ENCODE measurements at places on chromosomes 5 and 9.

GRCh38 chr5:35009019-35009418, 38.7 kb downstream of the AGXT2 start:
- no peak for DNase-seq

- no peak for DNase-seq
These were observed 47.5 kb downstream of the SLC22A5 start for GRCh38 chr5:132417010-132417439.

DNA sequence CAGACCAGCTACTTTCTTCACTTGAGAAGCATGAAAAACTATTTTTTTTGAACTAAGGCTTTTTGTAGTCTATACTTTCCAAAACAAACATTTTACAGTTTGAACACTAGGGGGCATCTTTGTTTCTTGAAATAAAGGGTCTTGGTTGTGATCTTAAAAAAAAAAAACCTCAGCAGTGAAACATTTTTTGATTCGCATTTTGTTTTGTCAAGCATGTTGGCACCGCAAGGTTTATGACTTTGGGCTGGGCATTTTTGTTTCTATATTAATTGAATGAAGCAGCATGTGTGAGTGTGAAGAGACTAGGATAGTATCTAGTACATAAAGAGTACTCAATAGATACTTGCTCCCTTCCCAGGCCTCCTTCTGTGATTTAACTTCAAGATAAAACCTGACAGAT, 31.6 kb upstream of the ACOT12 start:
- DNase-seq, result no peak

- no peak for DNase-seq
These were observed 561.3 kb upstream of the WWC1 start for GRCh38 chr5:167730121-167730520.

DNA sequence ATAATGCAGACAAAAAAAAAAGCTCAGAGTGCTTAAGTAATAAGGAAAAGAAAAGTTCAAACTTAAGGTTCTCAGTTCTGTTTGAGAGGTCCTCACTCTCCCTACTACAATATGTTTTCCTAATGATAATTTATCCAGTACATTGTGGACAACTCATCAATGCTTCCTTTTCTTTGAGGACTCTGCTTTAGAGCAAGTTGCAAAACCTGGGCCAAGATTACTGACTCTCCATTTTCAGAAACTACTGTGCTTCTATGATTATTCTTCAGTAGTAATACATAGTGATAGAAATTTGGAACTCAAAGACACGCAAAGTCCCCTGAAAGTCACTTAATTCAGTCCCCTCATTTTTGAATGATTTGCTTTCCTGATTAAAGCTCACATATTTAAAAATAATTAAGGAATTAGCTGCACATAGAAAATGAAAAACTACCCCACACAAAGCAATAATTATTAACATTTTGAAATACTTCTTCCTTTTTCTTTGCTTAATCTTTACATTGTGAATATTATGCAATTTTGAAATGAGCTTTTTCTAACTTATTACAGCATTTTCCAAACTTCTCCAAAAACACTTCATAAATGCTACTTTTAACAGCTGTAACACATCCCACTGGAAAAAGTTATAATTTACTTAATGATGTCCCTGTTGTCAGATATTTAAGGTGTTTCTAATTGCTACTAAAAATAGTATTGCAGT, 11.2 kb downstream of the CDKN2A start:
- DNase-seq, result no peak

DNA sequence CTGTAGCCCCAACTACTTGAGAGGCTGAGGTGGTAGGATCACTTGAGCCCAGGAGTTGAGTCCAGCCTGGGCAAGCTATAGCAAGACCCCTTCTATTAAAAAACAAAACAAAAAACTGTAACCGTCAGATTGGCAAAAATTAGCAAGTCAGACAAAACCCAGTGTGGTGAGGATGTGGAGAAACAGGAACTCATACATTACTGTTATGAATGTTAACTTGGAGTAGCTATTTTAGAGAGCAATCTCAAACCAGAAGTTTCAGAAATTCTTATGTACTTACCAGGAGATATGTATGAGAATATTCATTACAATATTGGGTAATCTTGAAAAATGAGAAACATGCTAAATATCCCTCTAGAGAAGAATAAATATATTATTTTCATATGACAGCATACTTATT, 120.3 kb downstream of the INVS start:
- DNase-seq, result no peak

Data from effector CD4-positive, alpha-beta T cell (primary cell).